ENCODE measurements at places on chromosomes 13 and 19.

- DNase-seq, result no peak
Observed at GRCh38 chr19:46739290-46739771, 6.5 kb upstream of the FKRP start.

GRCh38 chr13:91785431-91786119 is 387.2 kb downstream of the GPC5 start:
- DNase-seq, result no peak

- no peak for DNase-seq
Observed at GRCh38 chr19:56838909-56839651, 1.4 kb downstream of the PEG3 start.

GRCh38 chr19:18109733-18110608 is 12.4 kb downstream of the MAST3 start:
- no peak for DNase-seq

GRCh38 chr19:35585848-35586247 is at the start of gene PMIS2:
Gene PMIS2 (plus strand): TSS chr19:35586173. CDS start chr19:35586260, 87 bp downstream.
- no peak for DNase-seq

DNA sequence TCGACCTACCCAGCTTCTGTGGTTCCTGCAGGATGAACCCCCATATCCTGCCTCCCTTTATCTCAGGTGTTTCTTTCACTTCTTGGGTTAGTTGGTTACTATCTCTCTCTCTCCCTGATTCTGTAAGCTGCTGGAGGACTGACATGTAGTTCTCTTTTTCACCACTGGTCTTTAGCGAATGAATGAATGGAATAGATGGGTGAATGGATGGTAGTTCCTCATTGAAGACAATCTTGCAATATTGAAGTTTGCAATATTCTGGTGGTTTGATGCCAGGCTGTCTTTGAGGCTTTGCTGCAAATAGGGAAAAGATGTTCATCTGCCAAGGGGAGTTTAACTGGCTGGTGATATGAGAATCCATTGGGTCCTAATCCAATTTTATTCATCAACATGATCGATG is 120.2 kb downstream of the UBL3 start:
- no peak for DNase-seq

GRCh38 chr13:102970542-102970941 is 95.7 kb downstream of the SLC10A2 start:
- DNase-seq, result no peak

DNA sequence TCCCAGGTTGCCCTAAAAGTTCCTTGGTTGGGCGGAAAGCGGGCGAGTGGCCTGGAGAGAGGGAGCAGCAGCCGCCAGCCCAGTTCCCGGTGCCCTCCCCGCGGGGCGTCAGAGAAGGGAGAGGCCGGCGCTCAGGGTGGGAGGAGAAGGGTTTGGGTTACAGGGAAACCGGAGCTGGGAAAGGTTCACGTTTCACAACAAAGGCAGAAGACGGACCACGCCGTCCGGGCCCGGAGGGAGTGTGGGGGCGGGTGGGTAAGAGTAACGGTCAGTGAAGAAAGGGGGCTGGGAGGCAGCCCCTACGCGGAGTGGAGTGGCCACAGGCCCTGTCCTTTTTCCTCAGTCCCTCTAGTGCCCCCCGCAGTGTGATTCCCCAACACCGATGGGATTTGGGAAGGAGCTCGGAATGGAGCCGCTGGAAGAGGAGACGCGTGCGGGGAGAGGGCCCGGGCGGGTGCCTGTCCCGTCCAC is 1.6 kb downstream of the SIX5 start:
- no peak for DNase-seq

GRCh38 chr13:97540696-97541095 is 106.7 kb downstream of the RAP2A start:
- no peak for DNase-seq

GRCh38 chr19:1690699-1691307 is 38.4 kb upstream of the TCF3 start:
- no peak for DNase-seq

- peak; percentile 68 for DNase-seq
Observed at GRCh38 chr19:48351341-48351752, 12.4 kb downstream of the TMEM143 start.

- no peak for DNase-seq
Observed at GRCh38 chr13:100875392-100876043, 200.9 kb upstream of the TMTC4 start.

- no peak for DNase-seq
Observed at GRCh38 chr19:58274771-58275201, 4.0 kb upstream of the ZNF8 start.

GRCh38 chr13:23790577-23791170 is 98.5 kb downstream of the MIPEP start:
- no peak for DNase-seq

DNA sequence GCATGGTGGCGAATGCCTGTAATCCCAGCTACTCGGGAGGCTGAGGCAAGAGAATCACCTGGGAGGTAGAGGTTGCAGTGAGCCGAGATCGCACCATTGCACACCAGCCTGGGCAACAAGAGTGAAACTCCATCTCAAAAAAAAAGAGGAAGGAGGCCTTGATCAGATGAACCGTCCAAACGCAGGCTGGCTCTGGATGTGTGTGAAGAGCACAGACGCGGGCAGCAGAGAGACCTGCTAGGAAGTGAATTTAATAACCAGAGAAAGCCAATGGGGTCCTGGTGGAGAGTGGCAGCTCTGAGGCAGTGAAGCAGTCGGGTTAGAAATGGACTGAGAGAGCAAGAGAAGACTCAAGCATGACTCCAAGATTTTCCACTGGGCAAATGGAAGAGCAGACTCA is 136.5 kb downstream of the RNF17 start:
- DNase-seq, result no peak

DNA sequence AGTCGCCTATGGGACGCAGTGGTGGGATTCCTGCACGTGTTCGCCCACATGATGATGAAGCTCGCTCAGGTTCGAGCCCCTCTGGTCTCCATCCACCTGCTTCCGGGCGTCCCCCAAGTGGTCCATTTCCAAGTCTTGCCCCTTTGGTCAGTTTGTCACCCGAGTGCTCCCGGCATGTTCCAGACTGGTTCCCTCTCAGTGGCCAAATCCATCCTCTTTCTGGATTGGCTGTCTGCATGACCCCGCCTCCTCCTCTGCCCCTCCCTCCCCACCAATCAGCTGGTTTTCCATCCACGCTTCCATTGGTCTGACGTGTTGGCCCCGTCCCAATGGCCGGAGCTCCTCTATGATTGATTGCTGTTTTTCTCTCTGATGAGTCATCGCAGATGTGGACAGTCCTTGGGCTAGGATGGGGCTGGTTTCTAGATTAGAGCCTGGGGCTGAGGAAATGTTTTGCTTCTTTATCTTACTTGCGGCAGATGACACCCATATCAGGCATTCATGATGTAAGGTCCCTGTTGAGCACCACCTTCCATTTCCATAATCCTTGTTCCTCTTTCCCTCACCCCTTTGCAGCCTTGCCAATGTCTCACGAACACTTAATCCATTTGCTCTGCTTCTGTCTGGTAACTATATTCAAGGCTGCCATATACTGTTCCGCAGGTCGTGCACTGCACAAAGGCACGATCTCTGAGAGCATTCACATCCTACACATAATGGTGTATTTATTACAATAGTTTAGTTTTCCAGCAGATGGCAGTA is 73.8 kb downstream of the MAP4K1 start:
- DNase-seq, result no peak

DNA sequence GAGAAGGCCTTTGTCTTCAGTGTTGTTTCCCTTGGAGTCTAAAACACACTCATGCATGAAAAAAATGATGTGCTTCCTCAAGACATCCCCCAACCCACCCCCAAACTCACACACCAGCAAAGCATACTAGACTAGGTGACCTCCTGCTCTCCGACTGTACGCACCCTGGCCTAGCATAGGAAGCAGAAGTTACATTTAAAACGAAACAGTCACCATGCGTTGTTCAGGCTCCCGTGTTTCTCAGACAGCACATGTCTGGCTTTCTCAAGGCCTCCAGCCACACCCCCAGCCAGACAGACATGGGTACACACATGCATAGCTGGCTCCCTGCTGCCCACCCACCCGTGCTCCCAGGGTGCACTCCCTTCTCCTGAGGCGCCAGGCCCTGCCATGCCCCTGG is 28.7 kb upstream of the C1QTNF9 start:
- DNase-seq, result no peak

- DNase-seq, result no peak
Observed at GRCh38 chr13:90272356-90272755, 1075.1 kb upstream of the MIR17HG start.

DNA sequence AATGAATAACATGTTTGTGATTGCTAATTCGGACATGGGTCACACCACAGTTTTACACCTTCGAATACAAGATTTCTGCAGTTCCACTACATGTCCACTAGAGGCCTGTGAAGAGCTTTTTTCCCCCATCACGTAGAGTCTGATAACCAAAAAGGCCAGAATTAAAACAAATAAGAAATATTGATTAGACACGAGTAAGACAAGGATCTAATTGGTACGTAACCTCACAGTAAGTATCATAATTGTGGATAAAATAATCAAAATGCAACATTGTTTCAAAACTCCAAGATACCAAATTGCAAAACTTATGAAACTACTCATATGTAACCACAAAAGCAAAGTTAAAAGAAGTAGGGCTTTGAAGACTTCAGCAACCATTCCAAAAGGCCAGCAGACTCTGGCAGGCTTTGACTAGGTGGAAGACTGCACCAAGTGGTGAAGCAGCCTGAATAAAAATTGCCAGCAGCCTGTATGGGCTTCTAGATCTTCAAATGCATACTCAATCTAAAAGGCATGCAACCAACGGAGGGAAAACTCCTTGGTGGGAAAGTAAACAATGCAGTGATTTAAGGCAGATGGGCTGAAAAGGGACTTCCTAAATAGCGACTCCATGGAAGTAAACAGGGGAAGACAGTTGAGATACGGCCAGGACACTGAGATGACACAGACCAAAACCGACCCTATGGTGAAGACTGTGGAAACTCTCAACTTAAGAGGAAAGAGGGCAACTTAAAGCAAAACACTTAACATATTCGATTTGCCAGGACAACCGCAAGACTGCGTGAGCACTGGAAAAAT is 56.7 kb downstream of the STARD13 start:
- DNase-seq, result no peak

- DNase-seq, result no peak
Observed at GRCh38 chr13:94007072-94007471, 472.4 kb downstream of the DCT start.
